ENCODE measurements at places on chromosomes 11 and 22.
A peak's percentile ranks its signal among the peaks of the same experiment; 100 is the strongest.

DNA sequence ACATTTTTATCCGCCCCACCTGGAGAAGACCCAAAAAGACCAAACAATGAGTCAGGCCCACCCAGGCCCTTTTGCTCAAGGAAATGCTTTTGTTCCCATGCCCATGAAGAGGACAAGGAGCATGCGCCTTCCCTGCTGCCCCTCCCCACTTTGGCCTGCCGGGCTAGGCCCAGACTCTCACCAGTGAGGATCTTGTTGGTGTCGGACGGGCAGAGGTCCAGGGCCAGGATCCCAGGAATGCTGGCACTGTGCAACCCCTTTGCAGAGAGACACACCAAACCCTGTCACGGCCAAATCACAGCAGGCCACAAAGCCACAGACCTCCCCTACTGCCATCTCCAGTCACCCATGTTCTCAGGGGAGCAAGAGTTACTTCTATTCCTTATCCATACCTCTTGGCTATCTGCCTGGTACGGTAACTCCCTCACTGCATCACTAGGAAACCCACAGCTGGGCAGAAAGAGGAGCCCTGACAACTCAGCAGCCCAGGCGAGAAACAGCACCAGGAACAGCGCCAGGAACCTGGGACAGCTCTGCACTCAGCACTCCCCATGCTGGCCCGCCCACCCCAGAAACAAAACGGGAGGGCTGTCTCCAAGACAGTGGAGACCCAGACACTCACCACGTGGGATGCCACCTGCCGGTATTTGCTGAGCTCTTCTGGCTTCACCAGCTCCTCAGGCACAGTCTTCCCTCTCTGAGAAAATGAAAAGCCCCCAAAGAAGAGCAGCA lies 5.5 kb downstream of the PRPF19 start:
- DNase-seq, result no peak

GRCh38 chr22:43526117-43526655 lies 114.4 kb downstream of the MPPED1 start:
- no peak for DNase-seq

GRCh38 chr22:41917903-41918791 lies 3.3 kb upstream of the SHISA8 start:
- peak; percentile 43 for DNase-seq

DNA sequence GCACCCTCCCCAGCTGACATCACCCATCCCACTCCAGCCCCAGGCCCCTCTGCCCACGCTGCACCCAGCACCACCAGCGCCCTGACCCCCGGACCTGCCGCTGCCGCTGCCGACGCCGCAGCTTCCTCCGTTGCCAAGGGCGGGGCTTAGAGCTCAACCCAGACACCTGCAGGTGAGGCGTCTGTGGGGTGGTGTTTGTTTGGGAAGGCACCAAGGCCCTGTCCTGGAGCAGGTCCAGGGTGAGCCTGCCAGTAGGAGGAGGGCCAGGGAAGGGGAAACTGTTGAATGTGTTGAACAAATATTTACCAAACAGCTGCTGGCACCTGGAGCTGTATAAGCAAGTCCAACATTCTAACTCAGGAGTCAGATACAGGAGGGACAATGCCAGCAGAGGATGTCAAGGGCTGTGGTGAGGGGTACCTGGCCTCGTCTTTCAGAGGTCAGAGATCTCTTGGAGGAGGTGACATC lies 3.1 kb downstream of the VEGFB start:
- DNase-seq, result no peak

DNA sequence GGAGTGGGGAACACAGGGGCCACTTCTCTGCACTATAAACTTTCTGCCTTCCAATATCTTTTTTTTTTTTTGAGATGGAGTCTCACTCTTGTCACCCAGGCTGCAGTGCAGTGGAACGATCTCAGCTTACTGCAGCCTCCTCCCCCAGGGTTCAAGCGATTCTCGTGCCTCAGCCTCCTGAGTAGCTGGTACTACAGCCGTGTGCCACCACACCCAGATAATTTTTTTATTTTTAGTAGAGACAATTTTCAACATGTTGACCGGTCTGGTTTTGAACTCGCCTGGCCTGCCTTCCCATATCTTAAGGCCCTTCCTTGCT lies 1.7 kb downstream of the SLC3A2 start:
- no peak for DNase-seq

DNA sequence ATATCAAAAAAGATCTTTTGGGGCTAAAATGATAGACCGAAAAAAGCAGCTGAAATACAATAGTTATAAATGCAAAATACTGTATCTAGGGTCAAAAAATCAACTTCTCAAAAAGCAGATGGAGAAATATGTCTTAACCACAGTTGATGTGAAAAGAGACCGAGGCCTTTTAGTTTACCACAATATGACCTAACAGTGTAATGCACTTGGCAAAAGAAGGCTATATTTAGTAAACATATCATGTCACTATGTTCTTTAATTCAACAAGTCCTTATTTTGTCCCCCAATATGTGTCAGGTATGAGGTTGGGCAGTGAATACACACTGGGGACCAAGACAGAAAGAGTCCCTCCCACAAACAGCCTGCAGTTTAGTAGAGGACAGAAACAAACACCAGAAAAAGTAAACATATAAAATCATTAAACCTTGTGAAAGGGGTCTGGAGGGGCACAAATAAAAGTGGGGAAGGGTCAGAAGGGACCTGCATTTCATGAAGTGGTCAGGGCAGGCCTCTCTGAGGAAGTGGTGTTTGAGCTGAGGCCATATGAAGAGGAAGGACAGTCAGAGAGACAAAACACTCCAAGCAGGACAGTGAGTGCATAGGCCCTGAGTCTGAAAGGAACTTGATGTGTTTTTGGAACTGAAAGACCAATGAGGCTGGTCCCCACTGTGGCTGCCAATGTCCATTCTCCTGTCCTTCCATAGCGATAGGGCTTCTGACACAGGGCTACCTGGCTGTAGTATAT lies 53.4 kb downstream of the LIF start:
- DNase-seq, result no peak

- no peak for DNase-seq
Observed at GRCh38 chr22:21603973-21604372, 25.8 kb downstream of the YDJC start.

DNA sequence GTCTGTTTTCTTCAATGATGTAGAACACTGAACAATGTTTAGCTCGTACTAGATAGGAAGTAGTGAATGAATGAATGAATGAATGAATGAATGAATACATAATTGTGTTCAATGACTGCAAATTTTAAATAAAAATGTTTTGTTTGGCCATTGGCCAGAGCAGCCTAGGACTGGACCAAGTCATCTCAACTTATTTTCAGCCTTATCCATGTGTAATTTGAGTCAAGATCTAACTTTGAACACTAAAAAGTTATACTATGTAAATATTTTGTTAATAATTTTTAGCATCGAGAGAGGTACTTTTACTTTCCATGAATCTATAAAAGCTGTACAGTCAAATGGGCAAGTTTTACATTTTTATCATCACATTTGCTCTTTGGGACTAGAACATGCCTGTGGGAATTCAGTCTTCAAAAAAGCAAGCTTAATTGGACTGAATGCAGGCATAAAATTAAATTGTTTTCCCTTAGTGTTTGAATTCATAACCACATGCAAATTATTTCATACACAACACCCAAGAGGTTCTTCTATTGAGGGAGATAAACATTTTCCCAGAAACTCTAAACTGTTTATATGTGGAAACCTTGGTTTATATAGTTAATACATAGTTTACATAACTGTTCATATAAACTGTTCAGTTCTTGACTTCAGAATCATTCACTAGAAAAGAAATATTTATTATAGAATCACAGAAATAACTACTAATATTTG lies 222.1 kb upstream of the ANO3 start:
- DNase-seq, result no peak

GRCh38 chr11:115290479-115290878 lies 213.7 kb downstream of the CADM1 start:
- no peak for DNase-seq

DNA sequence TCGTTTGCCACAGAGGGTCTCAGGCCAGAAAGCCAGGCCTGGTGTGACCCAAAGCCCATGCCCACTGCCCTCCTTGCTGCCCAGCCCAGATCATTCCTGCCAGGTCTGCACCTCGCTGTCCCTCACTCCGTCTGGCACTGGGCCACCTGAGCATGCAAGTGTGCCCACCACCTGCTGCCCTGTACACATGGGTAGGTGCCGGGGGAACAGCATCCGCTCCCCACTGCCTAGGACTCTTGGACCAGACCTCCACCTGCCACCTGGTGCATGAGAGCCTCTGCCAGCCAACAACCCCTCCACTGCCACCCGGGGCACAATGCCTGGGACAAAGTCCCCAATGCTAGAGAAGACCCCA lies 12.5 kb downstream of the MGAT3 start:
- DNase-seq, result no peak

DNA sequence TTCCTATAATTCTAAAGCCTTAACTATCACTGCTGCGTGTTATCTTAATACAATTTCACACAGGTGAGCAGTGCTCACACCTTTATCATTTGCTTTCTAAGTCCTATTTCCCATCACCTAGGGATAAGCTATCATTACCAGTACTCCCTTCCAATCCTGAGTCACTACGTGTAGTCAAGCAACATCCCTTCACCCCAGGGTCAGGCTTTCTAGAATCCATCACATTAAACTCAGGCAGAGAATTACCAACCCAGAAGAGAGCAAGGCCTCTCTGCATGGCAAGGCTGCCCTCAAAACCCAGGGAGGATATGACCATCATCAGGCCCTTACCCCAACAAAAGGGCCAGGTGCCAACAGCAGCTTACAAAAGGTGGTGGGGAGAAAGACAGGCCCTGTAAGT lies 9.8 kb downstream of the PACSIN2 start:
- no peak for DNase-seq

- DNase-seq, result no peak
Observed at GRCh38 chr11:32464078-32464477, 28.7 kb upstream of the WT1 start.

DNA sequence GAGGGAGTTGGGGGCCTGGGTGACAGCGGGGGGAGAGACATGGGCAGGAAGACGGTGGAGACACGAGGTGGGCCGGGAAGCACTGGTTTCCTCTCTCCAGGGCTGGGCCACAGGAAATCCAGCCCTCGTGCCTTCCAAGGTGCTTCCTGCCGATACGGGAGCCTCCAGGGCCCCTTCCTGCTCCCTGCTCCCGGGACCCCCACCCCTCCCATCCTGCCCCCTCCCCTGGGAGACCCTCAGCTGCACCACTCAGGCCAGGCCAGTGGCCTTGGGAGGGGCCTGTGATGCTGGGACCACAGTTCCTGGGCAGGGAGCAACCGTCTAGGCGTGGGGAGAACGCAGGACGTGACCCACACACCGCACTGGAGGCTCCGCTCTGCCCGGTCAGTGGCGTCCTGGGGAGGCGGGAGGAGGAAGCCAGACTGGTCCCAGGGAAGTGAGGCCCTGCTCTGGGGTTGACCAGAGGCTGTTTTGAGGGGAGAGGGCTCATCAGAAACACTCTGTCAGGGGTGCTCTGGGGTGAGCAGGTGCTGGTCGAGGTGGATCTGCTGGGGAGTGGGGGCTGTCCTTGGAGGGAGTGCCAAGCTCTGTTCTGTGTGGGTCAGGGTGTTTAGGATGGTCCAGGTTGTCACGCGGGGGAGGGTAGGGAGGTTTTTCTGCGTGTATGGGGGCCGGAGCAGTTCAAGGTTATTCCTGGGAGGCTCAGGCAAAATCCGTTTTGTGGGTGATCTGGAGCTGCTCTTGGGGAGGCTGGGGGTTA lies at the start of gene SHANK3:
Gene SHANK3, plus strand, starts transcription at position 353 of the 760 bp plus-strand sequence.
- no peak for DNase-seq

- no peak for DNase-seq
Observed at GRCh38 chr22:39997939-39998726, 3.4 kb downstream of the FAM83F start.

DNA sequence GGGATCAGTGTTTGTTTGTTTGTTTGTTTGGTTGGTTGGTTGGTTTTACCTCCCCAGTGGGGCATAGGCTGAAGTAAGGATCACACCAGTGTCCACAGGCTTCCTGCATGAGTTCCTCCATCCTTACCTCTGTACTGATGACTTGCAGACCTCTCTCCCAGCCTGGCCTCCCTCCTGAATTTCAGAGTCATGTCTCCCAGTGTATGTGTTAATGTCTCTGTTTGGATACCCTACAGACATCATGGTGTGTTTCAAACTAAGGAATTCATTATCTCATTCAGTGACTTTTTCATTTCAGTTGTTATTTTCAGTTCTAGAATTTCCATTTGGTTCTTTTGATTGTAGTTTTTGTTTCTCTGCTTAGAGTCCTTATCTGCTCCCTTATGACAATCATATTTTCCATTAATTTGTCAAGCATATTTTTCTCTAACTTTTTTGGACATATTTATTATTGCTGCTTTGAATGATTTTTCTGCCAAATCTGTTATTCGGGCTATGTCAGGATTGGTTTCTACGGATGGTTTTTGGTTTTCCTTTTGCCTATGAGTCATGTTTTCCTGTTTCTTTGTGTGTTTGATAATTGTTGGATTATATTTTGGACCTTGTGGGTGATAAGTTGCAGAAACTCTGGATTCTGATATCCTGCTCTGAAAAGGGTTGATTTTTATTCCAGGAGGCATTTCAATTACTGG lies 23.6 kb downstream of the MYEOV start:
- no peak for DNase-seq

GRCh38 chr22:39343259-39344045 lies 6.3 kb upstream of the SYNGR1 start:
- DNase-seq, result peak; percentile 65

- DNase-seq, result no peak
Observed at GRCh38 chr22:45291931-45292290, 7.2 kb downstream of the UPK3A start.

Measured in stimulated activated CD4-positive, alpha-beta T cell treated with anti-CD3 and anti-CD28 coated beads, Interleukin-15, amount 100 ng/mL, for 24 hours (primary cell).